AG08395 (cell line): ENCODE measurements at places on chromosomes 4 and X.

GRCh38 chr4:183589461-183590099 lies 69.4 kb downstream of the RWDD4 start:
- DNase-seq: no peak

DNA sequence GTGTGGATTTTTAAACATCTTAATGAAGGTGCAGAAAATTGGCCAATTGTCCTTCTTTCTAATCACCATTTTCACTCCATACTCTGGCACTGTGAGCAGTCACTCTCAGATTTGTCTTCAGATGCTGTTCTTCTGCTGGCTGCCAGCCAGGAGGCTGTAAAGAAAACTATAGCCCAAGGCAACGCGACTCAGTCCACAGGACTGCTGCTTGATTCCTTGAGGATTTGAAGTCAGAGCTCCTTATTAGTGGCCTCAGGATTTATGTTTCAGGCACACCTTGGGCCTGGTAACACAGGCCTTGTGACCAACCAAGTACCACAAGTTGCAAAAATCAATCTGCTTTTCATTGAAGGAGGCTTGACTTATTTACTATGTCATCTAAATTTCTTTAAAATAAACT lies 342.6 kb downstream of the GPM6A start:
- DNase-seq: no peak

GRCh38 chr4:176708771-176709311 lies 83.9 kb downstream of the VEGFC start:
- DNase-seq: no peak

DNA sequence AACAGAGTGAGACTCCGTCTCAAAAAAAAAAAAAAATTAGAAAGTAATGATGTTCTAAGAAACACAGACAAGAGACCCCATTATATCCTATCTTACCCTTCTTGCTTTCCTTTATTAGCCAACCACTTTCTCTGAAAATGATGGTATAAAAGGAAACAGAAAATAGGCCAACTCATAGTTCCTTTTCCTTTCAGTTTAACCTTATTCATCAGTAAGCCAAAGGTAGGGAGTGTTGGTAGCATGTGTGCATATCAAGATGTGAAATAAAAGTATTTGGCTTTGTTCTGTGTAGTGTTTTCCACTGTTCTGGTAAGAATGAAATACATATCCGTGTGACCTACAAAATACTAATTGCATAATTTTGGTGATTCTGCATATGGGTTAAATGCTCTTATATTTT lies 266.6 kb downstream of the ZNF674 start:
- DNase-seq: no peak
